ENCODE measurements at places on chromosomes 1 and 21.

DNA sequence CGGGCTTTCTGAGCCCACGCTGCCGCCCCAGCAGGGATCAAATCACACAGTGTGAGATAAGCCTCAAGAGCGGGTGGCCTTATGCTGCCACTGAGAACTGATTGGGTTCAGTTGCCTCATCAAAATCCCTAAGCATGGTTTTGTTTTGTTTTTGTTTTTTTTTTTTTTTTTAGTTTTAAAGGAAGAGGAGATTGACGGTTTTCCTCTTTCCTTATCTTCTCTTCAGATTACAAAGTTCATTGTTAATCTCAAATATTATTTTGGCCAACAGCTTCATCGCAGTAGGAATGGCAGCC, 651 bp downstream of the COA6 start:
- no peak for DNase-seq

DNA sequence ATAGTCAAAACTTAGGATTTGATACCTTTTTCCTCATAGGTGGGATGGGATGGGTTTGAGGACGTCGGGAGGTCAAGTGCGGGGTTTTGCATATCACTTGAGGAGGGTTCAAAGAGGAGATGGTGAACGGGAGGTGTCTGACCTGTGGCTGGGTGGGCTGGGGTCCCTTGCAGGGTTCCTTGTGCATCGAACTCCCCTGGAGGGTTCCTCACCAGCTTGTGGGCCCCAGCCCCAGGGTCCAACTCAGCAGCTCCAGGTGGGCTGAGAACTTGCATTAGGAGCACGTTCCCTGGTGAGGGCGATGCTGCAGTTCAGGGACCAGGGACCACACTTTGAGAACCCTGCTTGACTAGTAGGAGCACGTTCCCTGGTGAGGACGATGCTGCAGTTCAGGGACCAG, 23.2 kb downstream of the TRPM2 start:
- DNase-seq: no peak

- no peak for DNase-seq
Measured at GRCh38 chr1:81878538-81878937, 77.8 kb downstream of the ADGRL2 start.

DNA sequence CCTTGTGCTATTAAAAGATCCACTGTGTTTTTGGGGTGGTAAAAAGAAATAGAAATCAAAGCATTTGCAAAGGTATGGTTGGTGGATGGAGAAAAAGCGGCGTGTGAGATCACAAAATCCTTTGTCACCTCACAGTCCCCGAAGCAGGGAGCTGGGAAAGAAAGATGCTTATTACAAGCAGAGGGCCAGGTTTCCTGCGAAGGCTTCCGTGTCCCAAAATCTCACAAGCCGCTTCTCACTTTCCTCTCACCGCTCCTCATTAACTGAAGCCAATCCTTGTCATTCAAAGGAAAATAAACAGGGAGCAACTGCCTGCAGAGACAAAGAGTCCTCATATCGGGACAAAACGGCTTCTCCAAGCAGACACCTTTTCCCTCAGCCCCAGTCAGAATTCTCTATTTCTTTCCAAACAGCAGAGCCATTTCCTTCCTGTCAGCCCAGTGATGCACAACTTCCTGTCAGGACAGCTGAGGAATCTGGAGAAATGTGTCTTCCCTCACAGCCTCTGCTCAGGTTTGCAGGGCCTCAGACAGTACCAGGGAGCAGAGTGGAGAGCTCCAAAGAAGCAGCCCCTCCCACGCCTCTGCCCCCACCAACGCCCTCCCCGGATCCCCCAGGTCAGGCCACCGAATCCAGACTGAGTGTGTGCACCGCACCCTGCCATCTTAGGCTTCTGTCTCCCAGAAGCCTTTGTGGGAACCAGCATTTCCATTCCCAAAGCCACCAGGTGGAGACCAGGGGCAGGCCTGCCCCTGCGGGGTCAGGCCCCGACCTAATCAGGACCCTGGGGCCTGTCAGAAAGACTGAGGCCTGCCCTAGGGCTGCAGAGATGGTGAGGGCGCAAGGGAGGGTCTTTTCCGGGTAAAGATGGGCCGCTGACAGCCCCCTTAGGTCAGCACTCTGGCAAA, 29.6 kb downstream of the KCNN3 start:
- DNase-seq: no peak

GRCh38 chr1:225818229-225818628, 8.3 kb downstream of the EPHX1 start:
- no peak for DNase-seq

DNA sequence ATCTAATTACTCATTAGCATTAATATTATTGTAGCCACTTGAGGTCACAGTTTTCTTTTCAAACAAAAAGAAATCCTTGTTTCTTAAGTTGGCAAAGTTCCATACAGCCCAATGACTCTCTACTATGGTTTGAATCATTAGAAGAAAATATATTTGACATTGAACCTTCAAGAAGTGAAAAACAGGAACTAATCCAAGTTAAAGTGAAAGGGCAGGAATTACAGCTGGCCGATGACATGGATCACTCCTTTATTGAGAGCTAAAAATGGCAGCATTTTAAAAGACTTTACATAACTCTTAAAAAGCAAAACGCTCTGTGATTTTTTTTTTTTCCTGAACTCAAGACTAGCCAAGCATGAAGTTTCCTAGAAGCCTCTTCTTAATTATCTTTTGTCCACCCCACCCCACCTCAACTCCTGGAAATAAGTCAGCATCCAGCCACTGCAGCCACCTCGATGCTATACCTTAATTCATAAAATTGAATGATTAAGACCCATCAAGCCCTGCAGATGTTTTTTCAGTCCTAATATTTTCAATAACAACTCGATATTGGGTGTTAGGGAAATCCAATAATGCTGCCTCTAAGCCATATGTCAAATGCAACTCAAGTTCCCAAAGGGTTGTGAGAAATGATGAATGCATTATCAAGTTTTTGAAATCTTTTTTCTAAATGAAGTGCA, 323.1 kb downstream of the HHIPL2 start:
- no peak for DNase-seq

DNA sequence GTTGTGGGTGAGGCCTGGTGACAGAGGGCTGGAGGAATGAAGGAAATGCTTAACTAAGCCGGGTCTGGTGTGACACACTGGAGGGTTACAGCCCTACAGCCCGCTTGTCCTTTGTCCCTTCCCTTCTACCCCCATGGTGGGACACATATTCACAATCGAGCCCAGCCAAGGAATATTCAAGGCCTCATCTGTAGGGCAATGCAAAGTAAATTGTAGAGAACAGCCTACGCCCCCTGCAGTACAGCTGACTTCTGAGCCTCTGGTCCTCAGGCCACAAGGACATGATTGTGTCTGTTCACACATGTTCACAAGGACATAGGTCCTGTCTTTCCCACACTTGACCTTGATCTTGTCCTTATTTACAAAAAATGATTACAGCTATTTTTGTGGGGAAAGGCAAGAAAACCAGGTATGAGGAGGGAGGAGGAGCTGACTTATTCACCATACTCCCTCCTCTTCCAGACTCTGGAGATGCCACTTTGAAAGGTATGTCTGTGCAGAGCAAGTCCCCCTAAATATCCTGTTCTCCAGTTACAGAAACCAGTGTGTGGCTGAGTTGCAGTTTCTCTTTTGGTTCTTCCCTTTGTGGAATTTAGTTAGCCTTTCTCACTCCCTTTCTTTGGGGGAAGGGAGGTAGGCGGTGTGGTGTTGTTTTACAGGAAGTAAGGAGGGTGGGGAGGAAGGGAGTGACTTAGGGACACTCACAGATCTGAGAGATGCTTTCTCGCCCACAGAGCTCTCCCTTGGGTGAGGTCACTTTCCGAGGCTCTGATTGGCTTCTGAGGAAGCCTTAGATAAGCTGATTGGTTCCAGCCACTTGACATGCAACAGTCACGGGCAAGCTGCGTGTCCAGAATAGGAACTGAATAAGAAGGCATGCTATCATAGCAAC, 14.6 kb downstream of the POLR3GL start:
- peak; percentile 80 for DNase-seq

DNA sequence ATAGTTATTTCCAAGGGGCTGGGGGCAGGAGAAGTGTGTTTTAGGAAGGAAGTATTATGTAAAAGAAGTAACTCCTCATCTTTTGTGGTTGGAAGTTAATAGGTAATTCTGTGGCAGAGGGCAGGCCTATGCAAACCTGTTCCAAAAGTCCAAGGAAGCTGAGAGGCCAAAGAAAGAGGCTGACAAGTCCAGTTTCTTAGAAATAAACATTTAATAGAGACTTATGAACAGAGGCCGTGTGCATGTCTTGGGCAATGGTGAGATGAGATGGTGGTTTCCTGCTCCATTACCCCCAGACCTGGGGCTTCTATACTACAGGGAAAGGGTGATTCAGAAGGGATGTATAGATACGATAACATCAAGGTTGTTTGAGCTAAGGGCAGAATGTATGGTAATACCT, 7.6 kb upstream of the CA14 start:
- no peak for DNase-seq

GRCh38 chr1:94539496-94539895, 2.1 kb downstream of the F3 start:
- no peak for DNase-seq

DNA sequence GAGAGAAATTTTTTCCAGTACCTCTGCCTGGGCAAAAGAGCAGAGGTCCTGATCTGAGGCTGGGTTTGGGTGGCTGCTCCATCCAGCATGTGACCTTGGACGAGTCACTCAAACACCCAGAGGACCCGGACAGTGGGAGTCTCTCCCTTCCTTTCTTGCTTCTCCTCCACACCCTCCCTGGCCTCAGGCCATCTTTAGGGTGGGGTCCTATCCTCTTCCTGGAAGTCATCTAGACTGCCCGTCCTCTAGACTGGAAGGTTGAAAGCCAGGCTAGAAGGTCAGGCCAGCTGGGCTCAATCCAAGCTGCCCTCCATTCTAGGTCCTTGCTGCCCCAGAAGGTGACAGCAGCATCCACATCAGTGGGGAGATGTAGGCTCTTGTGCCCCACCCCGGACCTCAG, 599.5 kb downstream of the MATN1 start:
- DNase-seq: no peak

GRCh38 chr1:168513656-168514404, 30.0 kb downstream of the XCL2 start:
- DNase-seq: no peak

GRCh38 chr1:104064399-104064798, 314.7 kb downstream of the AMY1C start:
- DNase-seq: no peak

DNA sequence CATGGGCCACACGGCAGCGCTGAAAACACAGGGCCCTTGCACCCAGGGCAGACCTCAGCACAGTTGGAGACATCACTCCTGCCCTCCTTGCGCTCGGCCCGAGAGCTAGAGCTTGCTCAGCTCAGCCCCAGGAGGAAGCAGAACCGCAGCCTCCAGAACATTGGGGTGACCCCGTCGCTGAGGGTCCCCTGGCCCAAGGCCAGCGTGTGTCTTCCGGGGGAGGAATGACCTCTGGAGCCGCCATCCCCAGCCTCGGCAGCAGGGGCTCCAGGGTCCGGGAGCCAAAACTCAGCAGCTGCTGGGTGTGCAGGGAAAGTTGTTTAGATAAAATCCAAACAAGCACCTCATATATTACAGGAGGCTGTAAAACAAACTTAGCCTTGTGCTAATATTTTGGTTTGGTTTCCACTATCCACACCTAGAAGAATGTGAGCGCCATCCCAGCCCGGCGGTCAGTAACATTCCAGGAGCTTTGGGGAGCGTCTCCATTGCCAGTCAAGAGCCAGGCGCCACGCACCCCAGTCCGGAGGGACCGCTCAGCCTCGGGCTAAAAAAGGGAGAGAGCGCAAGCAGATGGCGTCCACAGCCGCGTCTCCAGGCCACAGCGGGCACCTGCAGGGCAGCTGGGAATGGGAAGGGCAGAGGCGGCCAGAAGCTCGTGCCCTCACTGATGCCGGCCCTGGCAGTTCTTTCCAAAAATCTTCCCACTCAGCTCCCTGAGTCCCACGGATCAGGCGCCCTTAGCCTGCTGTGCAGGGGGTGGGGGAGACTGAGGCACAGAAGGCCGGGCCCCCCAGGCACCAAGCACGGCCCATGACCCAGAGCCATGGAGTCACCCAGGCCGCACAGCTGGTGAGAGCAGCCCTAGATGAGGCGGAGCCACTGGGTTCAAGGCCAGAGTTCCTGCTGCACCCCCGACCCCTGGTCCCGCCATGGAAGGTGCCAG, 52.0 kb downstream of the SLX9 start:
- no peak for DNase-seq

DNA sequence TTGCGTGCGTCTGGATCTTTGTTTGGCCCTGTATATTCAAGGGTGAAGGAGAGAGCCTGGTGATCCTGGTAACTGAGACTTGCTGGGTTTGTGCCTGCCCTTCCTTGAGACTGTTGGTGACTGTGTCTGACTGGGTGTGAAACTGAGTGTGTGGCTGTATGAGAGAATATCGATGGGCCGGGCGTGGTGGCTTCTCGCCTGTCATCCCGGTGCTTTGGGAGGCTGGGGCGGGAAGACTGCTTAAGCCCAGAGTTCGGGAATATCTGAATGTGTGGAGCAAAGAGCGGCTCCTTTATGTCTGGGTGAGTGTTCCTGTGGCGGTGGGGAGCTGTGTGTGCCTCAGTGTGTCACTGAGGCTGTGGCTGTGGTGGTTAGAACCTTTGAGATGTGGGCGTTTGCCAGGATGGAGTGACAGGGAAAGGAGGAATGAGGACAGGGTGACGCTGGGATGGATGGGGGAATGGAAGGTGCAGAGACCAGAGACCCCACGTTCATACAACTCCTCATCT, 2.7 kb upstream of the MARCKSL1 start:
- DNase-seq: no peak

DNA sequence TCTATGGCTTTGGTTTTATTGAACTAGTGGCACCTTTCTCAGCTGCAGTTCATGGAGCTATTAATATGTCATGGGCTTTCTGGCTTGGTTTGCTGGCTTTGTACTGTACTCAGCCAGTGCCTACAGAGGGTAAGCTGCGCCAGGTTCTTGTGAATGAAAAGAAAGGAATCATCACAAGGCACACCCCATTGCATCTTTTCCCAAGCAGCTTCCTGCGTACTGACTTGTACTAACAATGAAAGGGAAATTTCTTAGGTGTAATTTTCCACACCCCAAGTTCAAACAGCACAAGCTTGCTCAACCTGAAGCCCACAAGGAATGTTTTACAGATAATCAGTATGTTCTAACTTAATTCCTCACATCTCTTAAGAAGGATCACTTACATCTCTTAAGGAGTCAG, 78.0 kb upstream of the TNFSF18 start:
- no peak for DNase-seq

All from stimulated activated CD4-positive, alpha-beta T cell treated with anti-CD3 and anti-CD28 coated beads, Interleukin-2, amount 100 ng/mL, for 24 hours (primary cell).